ENCODE measurements at places on chromosomes 4 and X.

- DNase-seq = no peak
These were observed 127.8 kb downstream of the SH3RF1 start for GRCh38 chr4:169142906-169143305.

DNA sequence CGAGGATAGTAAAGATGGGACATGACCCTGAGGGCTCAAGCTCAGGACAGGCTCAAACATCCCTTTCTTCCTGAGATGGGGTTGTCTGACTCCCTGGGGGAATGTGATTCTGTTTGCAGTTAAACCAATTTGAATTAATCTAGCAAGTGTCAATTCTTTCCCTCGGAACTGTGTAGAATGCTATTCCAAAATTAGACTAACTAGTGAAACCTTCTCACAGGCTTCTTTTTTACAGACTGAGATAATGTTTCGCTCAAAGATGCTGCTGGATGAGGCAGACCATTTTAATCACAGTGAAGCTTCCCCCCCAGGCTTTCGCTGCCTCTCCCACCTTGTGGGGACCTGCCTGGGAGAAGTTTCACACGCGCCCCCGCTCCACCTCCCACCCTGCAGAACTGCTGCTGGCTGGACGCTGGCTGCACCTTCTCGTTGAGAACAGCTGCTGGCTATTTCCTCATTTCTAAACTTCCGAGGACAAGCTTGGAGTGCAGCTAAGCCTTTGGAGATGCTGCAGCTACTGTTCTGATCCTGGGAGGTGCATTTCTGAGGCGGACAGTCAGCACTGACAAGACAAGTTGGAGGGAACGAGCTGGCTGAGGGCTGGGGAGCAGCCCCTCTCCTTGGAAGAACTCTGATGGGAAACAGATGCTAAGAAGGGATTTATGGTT is 297.8 kb downstream of the RAPGEF2 start:
- DNase-seq = peak; percentile 47

DNA sequence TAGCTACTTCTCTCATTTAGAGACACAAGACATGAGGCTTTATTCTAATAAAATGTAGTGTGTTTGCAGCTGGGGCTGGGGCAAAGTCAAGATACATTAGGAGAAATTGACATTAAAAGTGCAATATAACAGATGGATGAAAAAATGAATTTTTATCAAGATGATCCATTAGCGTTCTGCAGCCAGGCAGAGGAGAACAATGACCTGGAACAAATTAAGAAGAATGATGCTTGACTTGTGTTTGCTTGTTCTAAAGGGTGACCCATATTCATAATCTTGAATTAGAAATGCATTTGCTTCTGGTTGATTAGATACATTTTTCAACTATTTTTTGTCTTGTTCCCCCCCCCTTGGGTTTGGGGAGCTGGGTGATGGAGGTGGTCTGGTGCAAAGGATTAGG is 439.5 kb upstream of the BOD1L1 start:
- no peak for DNase-seq

DNA sequence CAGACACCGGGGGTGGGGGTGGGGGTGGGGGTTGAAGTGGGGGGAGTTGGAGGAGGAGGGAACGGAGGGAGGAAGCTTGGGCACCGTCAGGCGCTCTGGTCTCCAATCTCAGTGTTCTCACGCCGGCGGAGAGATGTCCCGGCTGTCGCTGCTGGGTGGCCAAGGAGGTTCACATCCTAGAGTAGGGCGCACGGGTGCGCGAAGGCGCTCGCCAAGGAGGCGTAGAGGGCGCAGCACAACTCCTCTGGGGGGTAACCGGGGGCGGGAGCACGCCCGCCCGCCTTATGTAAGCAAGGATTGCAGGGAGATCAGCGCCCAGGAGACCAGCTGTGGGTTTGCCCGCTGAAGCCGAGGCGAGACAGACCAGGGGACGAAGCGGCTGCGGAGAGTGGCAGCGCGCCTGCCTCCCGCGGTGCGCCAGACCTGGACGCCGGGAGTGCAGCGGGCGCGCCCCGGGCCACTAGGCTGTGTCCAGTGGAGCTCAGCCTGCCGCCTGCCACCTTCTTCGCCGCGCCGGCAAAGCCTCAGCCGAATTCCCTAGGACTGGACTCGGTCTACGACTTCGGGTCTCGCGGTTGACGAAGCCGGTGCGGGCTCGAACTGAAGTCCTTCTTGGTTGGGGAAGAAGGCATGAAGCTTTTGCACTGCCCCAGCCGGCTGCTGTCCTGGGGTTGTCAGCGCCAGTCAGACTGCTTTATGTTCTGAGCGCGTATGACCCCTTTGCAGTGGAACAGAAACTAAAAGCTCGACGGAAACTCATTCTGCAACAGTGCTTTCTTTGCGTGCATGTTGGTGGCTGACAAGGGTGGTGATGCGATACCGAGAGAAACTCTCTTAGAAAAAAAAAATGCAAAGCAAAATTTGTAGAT is 707 bp upstream of the UNC5C start:
- peak; percentile 58 for DNase-seq

- DNase-seq = no peak
These were observed 24.7 kb downstream of the OFD1 start for GRCh38 chrX:13759152-13759718.

DNA sequence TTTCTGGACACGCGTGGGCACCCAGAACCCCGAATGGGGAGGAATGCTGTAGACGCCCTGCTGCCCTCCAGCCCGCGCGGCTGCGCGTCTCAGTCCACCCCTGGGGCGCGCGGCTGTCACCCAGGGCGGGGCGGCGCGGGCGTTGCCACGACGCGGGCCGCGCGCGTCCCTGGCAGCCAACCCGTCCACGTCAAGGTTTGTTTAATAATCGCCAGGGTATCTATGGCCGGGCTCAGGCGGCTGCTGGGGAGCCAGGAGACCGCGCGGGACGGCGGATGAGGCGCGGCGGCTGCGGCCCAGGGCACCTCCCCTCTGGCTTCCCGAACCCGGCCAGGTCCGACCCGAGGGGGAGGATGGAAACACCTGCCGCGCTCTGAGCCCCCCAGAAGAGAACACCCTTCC is at the start of gene SPATA18:
Gene SPATA18 (plus strand): TSS at position 92 of the 402 bp plus-strand sequence. CDS start 401 bp downstream, outside the sequence.
- no peak for DNase-seq

- peak; percentile 26 for DNase-seq
These were observed 90.6 kb downstream of the LRP2BP start for GRCh38 chr4:185304944-185305690.

DNA sequence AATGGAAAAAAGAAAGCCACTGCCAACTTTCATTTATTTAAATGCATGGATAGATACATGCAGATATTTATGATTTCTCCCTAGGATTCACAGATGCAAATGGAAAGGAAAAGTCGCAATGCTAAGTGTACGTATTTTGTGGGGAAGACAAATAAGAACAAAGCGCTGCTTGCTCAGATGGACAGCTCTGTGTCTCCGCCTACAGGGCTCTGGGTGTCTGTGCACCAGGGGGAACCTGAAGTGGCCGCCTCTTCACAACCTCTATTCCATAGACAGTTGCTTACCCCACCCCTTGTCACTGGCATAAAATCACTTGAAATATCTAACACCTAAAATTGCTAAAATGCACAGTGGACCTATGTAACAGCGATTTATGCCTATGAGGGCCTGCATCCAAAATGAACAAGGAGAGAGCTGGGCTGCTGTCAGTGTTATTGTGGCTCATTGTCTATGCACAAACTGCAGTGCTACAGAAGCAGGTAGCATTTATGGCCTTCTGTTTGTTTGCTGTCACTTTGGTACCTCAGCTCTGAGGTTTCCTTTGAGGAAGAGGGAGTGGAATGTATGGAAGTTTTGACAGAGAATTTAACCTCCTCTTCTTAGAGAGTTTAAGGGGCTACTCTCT is 58.6 kb upstream of the PAGE1 start:
- peak; percentile 40 for DNase-seq

DNA sequence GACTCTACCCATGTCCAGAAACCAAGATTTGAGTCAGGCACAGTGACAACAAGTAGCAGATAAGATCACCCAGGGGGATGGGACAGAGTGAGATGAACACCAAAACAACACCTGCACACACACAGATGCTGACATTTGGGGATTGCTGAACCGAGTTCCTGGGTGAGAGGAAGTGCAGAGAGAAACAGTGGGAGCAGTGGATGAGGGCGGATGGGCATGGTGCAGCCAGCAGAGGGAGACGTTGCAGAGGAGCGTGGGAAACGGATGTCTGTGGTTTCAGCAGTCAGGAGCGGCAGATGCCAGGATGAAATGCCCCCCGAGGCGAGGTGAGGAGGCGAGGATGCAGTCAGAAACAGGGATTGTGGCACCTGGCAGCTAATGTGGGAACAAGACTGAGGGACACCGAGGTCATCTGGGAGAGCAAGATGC is 78.6 kb upstream of the STS start:
- peak; percentile 8 for DNase-seq

- peak; percentile 81 for DNase-seq
These were observed at the start of gene CXCL5 for GRCh38 chr4:73998040-73999011. Gene CXCL5 (minus strand): TSS chr4:73998677. CDS start chr4:73998581, 96 bp downstream.

DNA sequence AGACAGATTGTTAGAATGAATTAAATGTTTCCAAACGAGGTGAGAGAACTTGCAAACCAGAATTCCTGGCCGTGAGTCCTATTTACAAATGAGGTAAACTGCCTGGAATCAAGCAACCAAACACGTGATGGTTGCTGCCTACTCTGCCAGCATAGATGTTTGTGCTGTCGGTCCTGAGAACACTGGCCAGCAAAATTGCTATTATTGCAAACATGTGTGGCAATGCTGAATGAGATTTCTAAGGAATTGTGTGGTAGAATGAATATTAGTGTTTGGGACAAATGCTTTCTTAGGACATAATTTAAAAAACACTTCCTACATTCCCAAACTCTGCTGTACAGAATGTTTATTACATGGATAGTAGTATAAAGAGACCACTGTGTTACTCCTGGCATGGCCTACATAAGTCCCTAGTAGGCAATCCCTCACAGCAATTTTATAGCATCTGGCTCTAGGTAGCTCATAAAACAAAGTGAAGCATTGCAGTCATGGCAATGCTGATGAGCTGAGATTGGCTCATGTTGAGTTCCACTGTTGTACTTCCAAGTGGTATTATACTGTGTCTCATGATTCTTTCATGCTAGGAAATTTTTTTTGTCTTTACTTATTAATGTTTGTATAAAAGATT is 605.2 kb upstream of the EPHA5 start:
- DNase-seq = peak; percentile 8

GRCh38 chrX:3290561-3290960 is 55.9 kb downstream of the MXRA5 start:
- DNase-seq = no peak

DNA sequence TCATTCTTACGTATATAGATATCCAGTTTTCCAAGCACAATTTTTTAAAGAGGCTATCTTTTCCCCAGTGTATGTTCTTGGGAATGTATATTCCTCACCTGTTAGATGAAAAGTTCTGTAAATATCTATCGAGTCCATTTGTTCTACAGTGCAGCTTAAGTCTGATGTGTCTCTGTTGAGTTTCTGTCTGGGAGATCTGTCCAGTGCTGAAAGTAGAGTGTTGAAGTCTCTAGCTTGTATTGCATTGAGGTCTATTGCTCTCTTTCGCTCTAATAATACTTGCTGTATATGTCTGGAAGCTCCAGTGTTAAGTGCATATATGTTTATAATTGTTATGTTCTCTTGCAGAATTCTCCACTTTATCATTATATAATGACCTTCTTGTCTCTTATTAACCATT is 373.1 kb downstream of the PPARGC1A start:
- peak; percentile 3 for DNase-seq

DNA sequence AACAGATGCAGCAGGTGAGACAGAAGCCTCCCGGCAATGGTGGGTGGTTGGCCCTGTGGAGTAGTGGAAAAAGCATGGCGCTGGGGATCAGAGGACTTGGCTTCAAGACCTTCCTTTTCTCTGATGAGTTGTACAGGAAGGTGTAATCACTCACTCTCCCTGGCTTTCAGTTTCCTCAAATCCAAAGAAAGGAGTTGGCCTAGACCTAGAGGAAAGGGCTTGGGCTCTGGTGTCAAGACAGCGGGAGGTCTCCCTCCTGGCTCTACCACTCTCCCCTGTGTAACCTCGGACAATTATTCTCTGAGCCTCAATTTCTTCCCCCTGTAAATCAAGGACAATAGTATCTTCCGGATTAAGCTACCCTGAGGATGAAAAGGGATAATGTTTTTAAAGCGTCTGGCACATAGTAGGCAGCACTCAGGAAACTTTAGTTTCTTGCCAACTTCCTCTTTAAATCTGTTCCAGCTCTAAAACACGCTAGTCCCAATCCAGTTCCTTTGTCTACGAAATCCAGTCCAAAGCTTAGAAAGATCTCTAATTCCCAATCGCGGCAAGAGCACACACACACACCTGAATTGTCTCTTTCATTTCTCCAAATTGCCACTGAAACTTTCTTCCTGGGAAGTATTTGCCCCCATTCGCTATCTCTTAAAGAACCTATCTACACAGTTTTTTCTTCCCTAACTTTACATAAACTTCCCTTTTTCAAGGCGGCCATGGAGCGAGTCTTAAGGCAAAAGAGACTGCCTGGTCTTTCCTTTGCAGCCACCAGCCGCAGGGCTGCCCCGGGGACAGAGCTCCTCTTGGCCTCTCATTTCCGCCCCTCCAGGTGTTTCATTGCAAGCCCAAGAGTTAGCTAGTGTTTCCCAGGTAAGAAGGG is 29.9 kb upstream of the GPC4 start:
- DNase-seq = no peak

- DNase-seq = peak; percentile 14
These were observed 85.2 kb upstream of the CLCN4 start for GRCh38 chrX:10071451-10072144.

- no peak for DNase-seq
These were observed 12.4 kb downstream of the ZDHHC9 start for GRCh38 chrX:129831091-129831885.

- DNase-seq = no peak
These were observed 283.6 kb upstream of the CTSO start for GRCh38 chr4:156237231-156237630.

GRCh38 chr4:27066591-27066990 is 205.9 kb downstream of the STIM2 start:
- DNase-seq = no peak

DNA sequence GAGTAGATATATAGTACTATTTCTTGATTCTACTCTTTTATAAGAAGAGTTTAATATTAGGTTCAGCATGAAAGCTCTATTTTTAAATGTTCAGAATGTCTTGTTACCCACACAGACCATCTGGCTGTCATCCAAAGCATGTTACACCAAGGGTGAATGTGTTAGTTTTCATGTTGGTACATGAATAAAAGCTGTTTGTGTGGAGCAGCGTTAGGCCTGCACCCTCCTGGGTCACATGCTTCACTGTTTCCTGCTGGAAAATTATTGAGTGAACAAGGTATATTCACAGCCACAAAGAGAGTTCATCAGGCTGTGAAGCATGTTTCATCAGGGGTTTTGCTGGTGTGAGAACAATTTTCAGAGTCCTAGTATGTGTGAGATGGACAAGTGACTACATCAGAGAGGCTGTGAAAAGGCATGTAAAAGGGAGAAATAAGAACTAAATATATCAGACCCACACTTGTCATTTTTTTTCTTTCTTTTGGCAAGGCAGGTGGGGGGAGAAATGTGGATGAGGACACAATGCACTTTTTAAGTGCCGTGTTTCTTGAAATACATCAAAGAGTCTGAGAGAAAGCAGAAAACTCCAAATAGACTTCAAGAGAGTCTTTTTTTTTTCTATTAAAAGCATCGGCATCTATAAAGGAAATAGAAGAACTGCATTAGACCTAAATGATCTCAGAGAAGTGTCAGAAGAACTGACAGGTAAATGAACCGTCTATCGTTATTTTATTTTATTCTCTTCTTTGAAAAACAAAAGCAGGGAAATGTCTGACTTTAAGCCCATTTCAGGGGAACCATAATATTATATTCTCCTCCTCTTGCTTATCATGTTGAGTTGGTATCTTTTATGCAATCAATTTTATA is 2429.7 kb downstream of the PCDH7 start:
- no peak for DNase-seq

Data from fibroblast of pulmonary artery (primary cell).